Colonic mucosa (tissue), 4 donors: ENCODE measurements at places on chromosomes 1 and 21.

DNA sequence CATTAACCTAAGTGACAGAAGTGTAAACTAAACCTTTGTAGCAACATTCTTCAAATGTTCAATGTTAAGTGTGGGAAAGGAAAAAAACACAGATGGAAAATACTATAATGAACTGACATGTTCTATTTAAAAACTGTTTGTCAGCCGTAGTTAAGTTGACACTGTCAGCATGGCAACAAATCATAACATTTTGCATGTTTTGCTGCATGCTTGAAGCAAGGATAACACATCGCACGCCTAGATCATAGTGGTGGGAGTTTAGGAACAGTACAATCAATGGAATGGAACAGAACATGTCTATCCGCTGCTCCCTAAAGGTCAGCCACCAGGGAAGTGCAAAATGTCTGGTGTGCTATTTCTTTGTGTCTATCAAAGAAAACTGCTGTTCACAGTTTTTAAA, 62.5 kb upstream of the ESRRG start:
- no peak for DNase-seq

- no peak for DNase-seq
These were observed 8.7 kb upstream of the SLC25A24 start for GRCh38 chr1:108208724-108209446.

- peak; percentile 24 for DNase-seq
These were observed 5.9 kb upstream of the NUF2 start for GRCh38 chr1:163315773-163316374.

GRCh38 chr1:56213068-56213467, 366.3 kb downstream of the PLPP3 start:
- DNase-seq = no peak

GRCh38 chr1:63593886-63594605, 835 bp downstream of the PGM1 start:
- DNase-seq = peak; percentile 87

- peak; percentile 46 for DNase-seq
These were observed 158.1 kb downstream of the LTN1 start for GRCh38 chr21:28834335-28835238.

DNA sequence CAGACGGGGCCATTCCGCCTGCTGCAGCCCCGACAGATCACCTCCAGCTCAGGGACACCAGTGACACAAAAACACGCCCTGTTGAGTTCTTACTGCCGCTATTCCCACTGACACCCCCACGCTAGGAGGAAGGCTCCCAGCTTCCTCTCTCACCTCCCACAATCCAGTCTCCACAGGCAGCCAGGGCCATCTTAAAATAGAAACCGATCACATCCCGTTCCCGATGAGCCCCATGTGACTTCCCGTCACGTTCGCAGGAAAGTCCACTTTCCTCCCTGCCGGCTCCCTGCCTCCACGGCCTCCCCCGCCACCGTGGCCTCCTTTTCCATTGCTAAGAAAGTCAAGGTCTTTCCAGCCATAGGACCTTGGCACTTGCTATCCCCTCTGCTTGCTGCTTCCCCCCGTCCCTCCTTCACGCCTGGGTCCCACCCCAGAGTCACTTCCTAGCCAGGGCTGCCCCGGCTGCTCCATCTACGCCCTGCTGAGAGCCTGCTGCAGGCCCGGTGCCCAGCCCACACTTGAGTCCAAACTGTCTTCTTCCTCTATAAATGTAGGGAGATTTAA, 24.0 kb upstream of the DDOST start:
- no peak for DNase-seq

GRCh38 chr1:18883636-18884418, 18.5 kb downstream of the ALDH4A1 start:
- DNase-seq = peak; percentile 67

- DNase-seq = no peak
These were observed 36.7 kb upstream of the RAP1A start for GRCh38 chr1:111582644-111583618.

DNA sequence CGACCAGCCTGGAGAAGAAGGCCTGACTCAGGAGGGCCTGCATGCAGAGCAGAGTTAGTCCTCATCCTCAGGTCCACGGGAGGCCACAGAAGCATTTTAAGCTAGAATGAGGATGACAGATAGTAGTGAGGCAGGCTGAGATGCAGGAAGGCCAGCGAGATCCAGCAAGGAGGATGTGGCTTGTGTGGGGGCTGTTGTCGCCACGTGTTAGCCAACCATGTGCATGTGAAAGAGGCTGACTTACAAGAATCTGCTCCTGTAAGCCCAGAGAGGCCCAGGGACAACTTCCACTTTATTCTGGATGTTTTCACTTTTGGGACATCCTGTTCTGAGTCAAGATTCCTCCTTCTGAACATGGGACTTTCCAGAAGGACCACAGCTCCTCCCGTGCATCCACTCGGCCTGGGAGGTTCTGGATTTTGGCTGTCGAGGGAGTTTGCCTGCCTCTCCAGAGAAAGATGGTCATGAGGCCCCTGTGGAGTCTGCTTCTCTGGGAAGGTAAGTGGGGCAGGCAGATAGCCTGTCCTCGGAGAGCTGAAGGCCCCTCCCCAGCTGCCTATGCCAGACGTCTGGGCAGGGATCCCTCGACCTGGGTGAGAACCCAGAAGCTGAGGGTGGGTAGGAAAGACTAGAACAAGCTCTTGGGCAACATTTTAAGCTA, at the start of gene SLAMF8:
TSS of gene SLAMF8 (plus strand) at position 433 of the 661 bp plus-strand sequence. CDS start at position 459, 26 bp downstream.
- peak; percentile 44 for DNase-seq

- no peak for DNase-seq
These were observed 10.4 kb upstream of the FOXE3 start for GRCh38 chr1:47405697-47406096.

- peak; percentile 7 for DNase-seq
These were observed 30.4 kb upstream of the FOXO6 start for GRCh38 chr1:41330588-41331545.
